ENCODE measurements at places on chromosomes 6 and 20.

DNA sequence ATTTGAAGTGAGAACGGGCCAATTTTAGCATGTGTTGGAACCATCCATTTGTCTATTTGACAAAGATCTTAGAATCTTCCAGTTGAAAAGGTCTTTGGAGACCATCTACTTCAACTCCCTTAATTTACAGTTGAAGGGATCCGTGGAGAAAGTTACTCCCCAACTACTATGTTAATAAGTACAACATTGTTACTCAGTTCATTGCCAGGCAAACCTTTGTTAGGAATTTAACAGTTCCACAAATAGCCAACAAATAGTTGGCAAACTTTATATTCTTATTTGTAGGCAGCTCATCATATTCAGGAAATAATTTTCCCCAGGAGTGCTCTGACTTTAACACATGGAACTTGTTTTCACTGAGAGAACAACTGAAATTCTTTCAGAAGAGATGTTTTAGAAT lies 81.0 kb upstream of the FLRT3 start:
- peaks cover 14% of the 10 kb centered on the region for H3K4me1 ChIP-seq
- peaks cover 3% of the 10 kb centered on the region for H3K27me3 ChIP-seq
- no peak overlapping the region for H3K27ac ChIP-seq
- no peaks in the 10 kb centered on the region for H3K36me3 ChIP-seq

DNA sequence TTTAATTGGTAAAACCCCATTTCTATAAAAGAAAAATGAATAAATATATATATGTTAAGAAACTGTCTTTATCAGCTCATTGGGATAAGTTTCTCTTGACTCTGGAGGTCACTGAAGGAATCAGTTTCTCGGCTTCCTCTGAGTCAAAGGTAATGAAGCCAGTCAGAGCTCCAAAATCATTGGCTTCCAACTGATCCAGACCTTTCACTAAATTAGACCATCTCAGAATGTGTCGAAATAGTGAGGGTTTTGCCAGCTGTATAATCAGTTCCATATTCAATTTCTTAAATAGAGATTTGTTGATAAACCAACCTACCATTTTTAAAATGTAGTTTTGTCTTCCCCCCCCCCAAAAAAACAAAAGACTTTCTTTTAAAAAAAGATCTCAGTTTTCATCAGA lies 60.5 kb upstream of the SRSF6 start:
- H3K36me3 ChIP-seq: no peaks in the 10 kb centered on the region
- DNase-seq: no peak
- no peak overlapping the region for H3K4me3 ChIP-seq

DNA sequence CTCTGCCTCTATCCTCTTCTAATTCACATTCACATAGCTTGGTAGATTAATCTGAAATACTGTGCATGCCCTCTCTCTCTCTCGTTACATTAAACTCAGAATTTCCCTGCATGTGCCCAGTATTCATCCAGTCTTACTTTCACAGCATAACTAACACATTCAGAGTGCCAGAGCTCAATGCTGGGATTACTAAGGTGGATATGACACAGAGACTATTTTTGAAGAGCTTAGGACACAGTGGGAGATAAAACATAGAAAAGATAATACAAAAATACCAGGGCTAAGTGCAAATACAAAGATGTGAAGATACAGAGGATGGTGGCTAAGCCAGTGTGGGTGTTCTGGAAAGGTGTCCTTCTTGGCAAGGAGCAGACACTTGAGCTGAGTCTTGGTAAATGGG lies 6.3 kb downstream of the SYNE1 start:
- peaks cover 33% of the 10 kb centered on the region for H3K27me3 ChIP-seq
- peaks cover 2% of the 10 kb centered on the region for H3K4me1 ChIP-seq
- DNase-seq: no peak

GRCh38 chr6:137261361-137261760 lies 42.2 kb upstream of the IFNGR1 start:
- H3K4me3 ChIP-seq: no peak overlapping the region
- DNase-seq: no peak
- H3K27ac ChIP-seq: no peak overlapping the region
- no peaks in the 10 kb centered on the region for H3K27me3 ChIP-seq

DNA sequence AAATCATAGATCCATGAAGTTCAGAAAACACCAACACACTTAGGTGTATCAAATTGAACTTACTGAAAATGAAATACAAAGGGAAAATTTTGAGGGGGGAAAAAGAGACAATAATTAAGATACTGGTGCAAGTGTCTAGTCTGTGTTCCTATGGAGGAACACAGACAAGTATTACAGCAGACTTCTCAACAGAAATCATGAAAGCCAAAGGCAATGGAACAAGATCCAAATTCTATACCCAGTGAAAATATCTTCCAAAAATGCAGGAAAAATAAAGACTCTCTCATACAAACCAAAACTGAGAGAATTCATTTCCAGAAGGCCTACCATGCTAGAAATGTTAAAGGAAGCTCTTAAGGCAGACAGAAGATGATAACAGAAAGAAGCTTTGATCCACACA lies 63.1 kb downstream of the NRN1 start:
- no peak for DNase-seq
- H3K36me3 ChIP-seq: no peaks in the 10 kb centered on the region
- no peaks in the 10 kb centered on the region for H3K27me3 ChIP-seq
- peaks cover 3% of the 10 kb centered on the region for H3K4me1 ChIP-seq
- H3K27ac ChIP-seq: no peak overlapping the region

- no peaks in the 10 kb centered on the region for H3K27me3 ChIP-seq
- H3K36me3 ChIP-seq: no peaks in the 10 kb centered on the region
- peak overlapping the region; percentile 35 for H3K27ac ChIP-seq
- DNase-seq: peak; percentile 70
- peak overlapping the region; percentile 20 for H3K4me3 ChIP-seq
Measured at GRCh38 chr6:47083586-47084047, 41.5 kb upstream of the ADGRF1 start.

DNA sequence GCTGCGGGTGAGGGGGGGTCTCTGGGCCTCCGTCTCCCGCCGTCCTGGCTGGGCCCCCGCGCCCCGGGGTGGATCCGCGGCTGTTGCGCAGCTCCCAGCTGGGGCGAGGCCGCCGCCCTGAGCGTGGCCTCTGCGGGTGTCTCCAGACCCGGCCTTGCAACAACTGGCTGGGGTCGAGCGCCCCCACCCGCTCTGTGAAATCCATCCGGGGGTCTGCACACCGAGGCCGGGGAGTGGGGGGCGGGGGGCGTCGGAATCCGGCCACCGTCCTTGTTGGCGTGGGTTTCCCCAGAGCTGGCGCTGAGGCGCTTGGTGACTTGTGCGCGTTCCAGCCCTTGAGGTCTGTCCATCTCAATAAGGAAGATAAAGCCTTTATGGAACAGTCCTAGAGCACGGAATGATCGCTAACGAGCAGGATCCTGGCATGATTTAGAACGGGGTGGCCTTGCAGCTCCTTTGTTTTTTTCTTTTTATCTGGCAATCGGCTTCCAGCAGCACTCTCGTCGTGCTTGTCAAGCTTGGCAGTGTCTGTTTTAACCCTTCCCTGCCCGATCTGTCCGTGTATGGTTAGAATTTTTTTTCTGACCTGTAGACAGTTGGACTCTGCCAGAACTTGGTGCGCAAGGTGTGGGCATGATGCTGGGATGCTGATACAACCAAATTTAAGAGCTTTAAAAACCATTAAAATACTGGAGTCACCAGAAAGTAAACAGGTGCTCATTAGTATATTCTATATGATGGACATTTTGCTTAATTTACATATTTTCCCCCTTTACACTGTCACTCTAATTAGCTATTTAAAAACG lies 675 bp downstream of the DSTN start:
- DNase-seq: peak; percentile 80
- peaks cover 6% of the 10 kb centered on the region for H3K36me3 ChIP-seq
- no peaks in the 10 kb centered on the region for H3K27me3 ChIP-seq
- peaks cover 31% of the 10 kb centered on the region for H3K4me1 ChIP-seq
- H3K4me3 ChIP-seq: peak overlapping the region; percentile 97

- H3K36me3 ChIP-seq: no peaks in the 10 kb centered on the region
- no peaks in the 10 kb centered on the region for H3K27me3 ChIP-seq
- no peak for DNase-seq
- H3K4me3 ChIP-seq: no peak overlapping the region
Measured at GRCh38 chr6:139977887-139978332, 603.5 kb upstream of the CITED2 start.

Data from type B pancreatic cell (in vitro differentiated cells).